ENCODE measurements at places on chromosomes 13 and 19.

DNA sequence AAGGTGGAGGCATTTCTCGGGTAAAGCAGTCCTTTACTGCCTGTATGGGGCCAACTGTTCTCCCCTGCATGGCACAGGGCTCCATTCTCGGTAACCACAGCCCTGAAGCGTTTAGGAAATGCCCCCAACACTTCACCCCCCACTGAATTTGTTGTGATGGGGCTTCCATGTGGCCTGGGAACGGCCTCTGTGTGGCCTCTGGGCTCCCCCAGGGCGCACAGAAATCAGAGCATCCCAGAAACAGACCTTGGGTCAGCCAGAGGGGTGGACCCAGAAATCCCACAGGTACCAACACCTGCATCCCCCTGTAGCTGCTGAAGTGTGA lies 153.7 kb upstream of the VSTM2B start:
- no peak for DNase-seq

GRCh38 chr19:17391371-17392151 lies 2.4 kb downstream of the CCDC194 start:
- no peak for DNase-seq

GRCh38 chr13:75216038-75216437 lies 265.9 kb downstream of the TBC1D4 start:
- no peak for DNase-seq

DNA sequence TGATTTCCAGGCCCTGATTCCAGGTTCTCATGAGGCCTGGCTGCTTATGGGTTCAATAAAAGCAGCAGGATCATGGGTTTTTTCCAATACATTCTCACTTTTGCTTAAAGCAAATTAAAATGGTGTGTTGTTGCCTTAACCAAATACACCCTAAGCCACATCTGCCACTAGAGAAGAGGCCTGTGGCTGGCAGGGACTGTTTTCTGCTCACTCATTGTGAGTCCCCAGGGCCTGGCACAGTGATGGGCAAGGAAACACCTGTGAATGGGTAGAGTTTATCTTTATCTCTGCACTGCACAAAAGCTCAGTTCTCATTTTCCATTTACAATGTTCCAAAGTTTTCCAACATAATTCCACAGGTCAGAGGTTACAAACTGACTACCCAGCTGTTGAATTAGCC lies 726.0 kb downstream of the UQCRFS1 start:
- DNase-seq, result no peak

GRCh38 chr13:74015137-74015536 lies 119.1 kb downstream of the KLF12 start:
- no peak for DNase-seq

GRCh38 chr13:50581586-50582196 lies 261.8 kb downstream of the DLEU7 start:
- no peak for DNase-seq

GRCh38 chr13:25657157-25657556 lies 285.4 kb downstream of the ATP8A2 start:
- DNase-seq, result no peak

- DNase-seq, result no peak
Measured at GRCh38 chr19:46466536-46467196, 4.7 kb downstream of the PNMA8A start.

GRCh38 chr13:28659621-28659970 lies 666 bp downstream of the POMP start:
- no peak for DNase-seq

- DNase-seq, result no peak
Measured at GRCh38 chr13:26784704-26785639, 24.4 kb upstream of the GPR12 start.

DNA sequence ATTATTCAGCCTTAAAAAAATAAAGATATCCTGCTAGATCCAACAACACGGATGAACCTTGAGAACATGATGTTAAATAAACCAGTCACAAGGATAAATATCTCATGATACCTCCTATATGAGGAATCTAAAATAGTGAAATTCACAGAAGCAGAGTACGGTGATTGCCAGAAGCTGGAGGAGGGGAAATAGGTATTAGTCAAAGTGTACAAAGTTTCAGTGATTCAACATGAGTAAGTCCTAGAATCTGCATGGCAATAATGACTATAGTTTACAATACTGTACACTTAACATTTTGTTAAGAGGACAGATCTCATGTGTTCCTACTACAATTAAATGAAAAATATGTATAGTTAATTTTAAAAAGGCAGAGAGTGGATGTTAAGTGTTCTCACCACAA lies 206.6 kb upstream of the SLC10A2 start:
- no peak for DNase-seq

- no peak for DNase-seq
Measured at GRCh38 chr19:11693505-11694499, 44.9 kb downstream of the ZNF823 start.

DNA sequence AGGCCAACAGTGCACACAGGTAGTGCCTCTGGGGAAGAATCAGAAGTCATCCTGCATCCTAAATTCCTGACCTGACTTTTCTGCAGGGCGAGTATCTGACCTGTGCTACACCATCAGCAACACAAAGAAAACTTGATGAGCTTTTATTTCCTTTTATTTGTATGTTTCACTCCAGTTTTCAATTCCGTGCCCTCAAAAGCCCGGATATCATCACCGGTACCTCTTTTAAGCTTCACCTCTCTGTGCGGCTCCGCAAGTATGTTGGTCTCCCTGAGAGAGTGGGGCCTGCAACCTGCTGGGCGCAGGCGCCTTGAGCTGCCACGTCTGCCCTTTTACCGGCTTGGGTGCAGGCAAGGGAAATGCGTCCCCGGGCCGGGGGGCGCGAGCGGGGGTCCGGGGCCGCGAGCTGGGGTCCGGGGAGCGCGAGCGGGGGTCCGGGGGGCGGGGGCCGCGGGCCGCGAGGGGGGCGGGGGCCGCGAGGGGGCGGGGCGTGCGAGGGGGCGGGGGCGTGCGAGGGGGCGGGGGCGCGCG lies 4.3 kb upstream of the DUXA start:
- DNase-seq, result no peak

DNA sequence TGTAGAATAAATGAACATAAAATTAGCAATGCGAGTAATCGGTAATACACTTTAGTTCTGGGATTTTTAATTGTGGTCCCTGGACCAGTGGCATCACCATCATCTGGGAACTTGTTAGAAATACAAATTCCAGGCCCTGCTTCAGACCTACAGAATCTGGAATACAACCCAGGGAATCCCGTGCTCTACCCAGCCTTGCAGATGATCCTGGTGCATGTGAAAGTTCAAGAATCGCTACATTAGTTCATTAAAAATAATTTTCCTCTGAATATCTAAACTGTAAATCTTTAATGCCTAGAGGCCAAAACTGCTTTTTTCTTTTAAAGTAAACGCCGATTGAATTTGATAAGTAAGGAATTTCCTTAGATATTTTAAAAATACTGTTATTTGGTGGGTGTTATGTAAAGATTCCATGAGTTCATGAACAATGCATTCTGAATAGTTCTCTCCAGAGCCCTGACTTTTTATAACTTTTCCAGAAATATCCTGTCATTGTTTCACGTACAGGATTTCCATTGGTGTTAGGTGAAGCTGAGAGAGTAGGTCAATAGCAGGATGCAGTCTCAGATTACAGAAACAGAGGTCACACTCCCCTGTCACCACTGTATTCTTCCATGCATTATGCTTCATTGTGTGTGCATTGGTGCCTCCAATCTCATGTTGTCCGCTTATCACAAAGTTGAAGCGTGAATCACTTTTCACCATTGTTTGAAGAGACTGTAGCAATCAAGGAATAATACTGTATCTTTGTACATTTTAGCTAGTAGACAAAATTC lies 596.5 kb upstream of the KLF12 start:
- no peak for DNase-seq

DNA sequence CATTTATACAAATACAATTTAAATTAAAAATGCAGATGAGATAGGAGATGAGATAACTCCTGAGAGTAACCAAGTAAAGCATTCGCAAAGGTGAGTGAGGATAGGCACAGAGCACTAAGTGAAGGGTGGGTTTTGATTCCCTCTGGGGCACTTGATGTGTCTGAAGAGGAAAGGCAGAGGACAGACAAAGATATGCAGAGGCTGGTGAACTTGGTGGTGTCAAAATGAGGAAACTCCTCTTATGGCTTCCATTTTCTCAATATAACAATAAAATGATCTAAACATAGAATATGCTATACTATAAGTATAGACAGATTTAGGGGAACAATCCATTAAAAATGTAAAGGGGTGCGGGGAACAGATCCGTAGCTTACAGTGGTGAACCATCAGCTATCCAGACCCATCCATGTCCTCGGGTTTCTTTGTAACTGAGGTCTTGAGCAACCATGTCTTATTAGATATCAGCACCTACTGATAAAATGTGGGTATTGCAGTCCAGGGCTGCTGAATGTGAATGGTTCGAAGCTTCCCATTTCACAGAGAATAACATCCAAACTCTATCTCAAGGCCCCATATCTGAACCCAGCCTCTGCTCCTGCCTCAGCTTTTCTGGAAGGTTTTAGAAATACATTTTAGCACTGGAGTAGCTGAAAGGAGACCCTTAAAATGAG lies 73.9 kb upstream of the SLC10A2 start:
- no peak for DNase-seq

- DNase-seq, result no peak
Measured at GRCh38 chr13:75321084-75321483, 160.9 kb downstream of the TBC1D4 start.

DNA sequence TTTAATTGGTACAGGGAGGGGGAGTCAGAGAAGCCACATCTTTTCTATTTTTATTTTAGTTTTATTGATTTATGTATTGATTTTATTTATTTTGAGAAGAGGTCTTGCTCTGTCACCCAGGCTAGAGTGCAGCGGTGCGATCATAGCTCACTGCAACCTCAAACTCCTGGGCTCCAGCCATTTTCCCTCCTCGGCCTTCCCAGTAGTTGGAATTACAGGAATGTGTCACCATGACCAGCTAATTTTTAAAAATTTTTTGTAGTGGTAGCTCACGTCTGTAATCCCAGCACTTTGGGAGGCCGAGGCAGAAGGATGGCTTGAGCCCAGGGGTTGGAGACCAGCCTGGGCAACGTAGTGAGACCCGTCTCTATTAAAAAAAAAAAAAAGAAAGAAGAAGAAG lies 4.1 kb downstream of the IL27RA start:
- no peak for DNase-seq

DNA sequence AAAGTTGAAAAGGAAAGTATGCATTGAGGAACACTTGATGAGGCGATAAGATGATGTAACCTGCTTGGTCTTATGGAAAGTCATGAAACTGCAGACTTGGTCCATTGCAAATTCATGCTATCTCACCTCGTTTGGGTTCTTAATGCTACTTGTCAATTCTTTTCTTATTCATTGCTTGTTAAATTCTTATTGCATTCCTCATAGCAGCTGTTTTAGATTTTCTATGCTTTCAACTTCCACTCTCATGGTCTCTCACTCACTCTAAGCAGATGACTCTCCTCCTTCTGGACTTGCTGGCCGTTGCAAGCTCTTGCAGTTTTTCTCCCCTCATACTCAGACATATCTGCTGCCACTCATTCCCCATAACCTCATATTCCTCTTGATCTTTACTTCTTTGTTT lies 67.8 kb upstream of the CSNK1A1L start:
- DNase-seq, result no peak

DNA sequence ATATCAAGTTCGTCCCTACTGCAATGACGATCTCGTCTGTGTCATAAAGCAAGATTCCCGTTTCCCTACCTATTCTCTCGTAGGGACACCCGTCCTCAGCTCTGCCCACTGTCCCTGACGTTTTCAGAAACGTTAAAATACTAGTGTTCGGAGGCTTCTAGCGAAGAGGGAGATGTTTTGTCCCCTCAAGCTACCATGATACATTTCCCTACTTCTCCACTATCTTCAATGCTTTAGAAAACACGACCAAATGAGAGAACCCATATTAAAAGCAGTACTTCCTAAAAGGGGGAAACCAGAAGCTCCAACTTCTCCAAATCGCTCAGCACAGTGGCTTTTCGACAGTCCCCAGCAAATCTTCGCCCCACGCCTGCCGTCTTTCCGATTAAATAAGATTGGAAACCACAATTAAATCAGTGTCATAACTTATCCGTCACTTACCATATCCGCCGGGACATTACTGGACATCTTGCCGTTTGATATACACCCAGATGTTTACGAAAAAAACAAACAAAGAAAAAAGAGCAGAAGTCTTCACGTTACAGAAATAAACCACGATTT lies 1.3 kb downstream of the UBL3 start:
- peak; percentile 4 for DNase-seq

GRCh38 chr13:104006625-104007075 lies 940.4 kb upstream of the SLC10A2 start:
- no peak for DNase-seq

- no peak for DNase-seq
Measured at GRCh38 chr13:29490561-29490885, 105.0 kb downstream of the SLC7A1 start.

- DNase-seq, result no peak
Measured at GRCh38 chr13:27977476-27978300, 8.6 kb upstream of the CDX2 start.

GRCh38 chr13:98650396-98651107 lies 73.6 kb upstream of the STK24 start:
- DNase-seq, result no peak

DNA sequence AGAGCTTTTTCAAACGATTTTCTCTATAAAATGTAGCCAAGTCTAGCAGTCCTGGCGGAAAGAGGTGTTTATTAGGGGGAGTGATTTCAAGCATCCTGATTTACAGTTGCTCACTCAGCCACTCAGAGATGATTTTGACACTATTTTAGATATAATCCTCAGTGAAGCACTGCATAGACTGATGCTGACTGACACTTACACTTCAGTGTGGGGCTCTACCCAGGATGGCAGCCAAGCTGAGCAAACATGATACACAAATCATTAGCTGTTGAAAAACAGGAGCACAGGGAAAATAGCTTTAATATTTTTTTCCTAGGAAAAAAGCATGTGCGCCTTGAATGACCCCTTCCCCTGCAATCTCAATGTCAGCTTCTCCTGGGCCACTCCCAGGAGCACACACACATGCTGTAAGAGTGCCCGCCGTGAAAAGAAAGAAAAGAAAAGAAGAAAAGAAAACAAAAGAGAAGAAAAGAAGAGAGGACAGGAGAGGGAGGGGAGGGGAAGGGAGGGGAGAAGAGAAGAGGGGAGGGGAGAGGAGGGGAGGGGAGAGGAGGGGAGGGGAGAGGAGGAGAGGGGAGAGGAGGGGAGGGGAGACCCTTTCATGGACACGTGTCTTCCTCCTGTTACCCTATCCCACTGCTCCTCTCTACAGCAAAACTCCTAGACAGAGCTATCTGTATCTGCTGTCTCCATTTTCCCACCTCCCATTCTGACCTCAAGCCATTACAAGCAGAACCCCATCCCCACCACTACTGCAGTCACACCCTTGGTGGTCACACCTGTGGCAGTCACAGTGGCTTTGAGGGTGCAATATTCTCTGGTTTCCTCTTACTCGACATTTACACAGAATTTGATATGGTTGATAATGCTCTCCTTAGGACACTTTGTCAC lies 36.4 kb downstream of the RCBTB2 start:
- no peak for DNase-seq

- DNase-seq, result no peak
Measured at GRCh38 chr13:45784755-45785675, 66.5 kb downstream of the SIAH3 start.

- no peak for DNase-seq
Measured at GRCh38 chr13:113901231-113901630, 37.4 kb upstream of the GAS6 start.

- DNase-seq, result no peak
Measured at GRCh38 chr13:47813718-47814117, 187.4 kb downstream of the SUCLA2 start.

Measured in stimulated activated CD8-positive, alpha-beta memory T cell treated with anti-CD3 and anti-CD28 coated beads, Interleukin-15, amount 100 ng/mL, for 1 hour (primary cell).